ENCODE measurements at places on chromosomes 16 and 17.

DNA sequence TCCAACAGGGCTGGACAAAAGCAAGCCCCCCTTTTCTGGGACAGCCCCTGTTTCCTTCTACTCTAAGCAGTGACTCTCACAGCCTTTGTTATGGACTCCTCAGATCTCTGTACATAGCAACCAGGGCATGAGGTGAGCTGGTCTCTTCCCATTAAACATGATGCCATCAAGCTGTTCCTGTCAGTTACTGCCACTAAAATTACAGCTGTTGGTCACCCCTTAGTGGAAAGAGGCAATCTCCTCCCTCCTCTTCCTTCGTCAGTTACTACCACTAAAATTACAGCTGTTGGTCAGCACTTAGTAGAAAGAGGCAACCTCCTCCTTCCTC lies 95.2 kb upstream of the SMIM36 start:
- no peak for DNase-seq

- no peak for DNase-seq
Observed at GRCh38 chr16:88505405-88506082, 52.5 kb downstream of the ZFPM1 start.

DNA sequence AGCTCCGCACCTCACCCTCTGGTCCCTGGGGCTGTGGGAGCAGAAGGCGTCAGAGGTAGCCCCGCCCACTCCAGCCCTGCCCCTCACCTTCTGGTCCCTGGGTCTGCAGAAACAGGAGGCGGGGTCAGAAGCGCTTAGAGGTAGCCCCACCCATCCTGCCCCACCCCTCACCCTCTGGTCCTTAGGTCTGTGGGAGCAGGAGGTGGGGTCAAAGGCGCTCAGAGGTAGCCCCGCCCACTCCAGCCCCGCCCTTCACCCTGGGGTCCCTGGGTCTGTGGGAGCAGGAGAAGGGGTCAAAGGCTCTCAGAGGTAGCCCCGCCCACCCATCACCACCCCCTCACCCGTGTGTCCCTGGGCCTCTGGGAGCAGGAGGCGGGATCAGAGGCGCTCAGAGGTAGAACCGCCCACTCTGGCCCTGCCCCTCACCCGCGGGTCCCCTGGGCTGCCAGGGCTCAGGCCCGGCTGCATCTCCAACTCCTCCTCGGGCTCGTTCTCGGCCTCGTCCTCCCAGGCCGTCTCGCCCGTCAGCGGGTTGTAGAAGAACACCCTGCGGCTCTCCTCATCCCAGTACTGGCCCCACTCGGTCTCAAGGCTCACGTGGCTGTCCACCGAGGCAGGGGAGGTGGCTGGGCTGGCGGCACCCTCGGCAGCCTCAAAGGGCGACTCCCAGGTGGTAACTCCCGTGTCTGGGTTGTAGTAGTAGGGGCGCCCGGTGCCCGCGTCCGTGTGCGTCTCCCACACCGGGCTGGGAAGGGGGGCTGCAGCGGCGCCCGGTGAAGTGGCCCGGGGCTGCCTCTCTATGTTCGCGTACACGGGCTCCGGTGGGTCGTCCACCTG lies 27.2 kb downstream of the ARHGAP27 start:
- DNase-seq = no peak

DNA sequence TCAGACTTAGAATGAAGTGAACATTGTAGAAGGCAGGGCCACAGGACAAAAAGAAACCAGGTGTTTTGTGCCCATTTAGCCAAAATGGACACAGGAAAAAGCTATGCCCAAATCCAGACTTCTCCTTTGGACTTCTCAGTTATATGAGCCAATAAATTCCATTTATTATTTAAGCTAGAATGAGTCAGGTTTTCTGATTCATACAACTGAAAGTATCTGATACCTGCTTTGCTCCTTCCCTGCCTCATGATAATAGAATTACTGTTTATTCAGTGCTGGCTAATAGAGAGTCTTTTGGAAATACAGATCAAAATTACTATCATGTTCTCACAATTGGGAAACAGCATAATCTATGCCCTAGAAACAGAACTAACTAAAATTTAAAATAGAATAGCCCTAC lies 8.7 kb upstream of the CPD start:
- no peak for DNase-seq

- DNase-seq = no peak
Observed at GRCh38 chr16:1199347-1200013, 25.6 kb downstream of the TPSG1 start.

GRCh38 chr17:35214631-35215273 lies 20.6 kb upstream of the SLC35G3 start:
- DNase-seq = no peak

- DNase-seq = no peak
Observed at GRCh38 chr16:79528338-79528737, 72.2 kb downstream of the MAF start.

DNA sequence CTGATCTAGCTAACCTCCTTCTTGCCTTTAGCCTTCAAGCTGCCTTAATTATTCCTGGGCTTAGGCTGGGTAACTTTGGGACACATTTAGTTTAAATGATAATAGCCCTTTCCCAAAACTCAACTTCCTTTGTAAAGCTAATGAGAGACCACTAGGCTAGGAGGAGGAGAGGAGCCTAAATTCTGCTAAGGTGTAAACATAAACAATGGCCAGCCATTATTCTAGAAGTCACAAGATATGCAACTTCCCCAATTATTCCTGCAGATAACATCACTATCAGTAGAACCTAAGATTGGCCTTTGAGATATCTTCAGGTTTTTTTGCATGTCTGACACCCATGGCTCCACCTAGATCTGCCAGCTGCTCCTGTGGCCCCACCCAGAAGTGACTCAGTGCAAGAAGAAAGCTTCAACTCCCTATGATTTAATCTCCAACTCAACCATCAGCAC lies 131.2 kb upstream of the FAM20A start:
- DNase-seq = no peak

- no peak for DNase-seq
Observed at GRCh38 chr17:83104577-83105505, 25.4 kb downstream of the METRNL start.

GRCh38 chr17:36920032-36921005 lies 17.0 kb upstream of the LHX1 start:
- DNase-seq = no peak

GRCh38 chr16:75503801-75504200 lies 8.6 kb upstream of the CHST6 start:
- no peak for DNase-seq

GRCh38 chr16:23876256-23876896 lies 40.6 kb downstream of the PRKCB start:
- no peak for DNase-seq

DNA sequence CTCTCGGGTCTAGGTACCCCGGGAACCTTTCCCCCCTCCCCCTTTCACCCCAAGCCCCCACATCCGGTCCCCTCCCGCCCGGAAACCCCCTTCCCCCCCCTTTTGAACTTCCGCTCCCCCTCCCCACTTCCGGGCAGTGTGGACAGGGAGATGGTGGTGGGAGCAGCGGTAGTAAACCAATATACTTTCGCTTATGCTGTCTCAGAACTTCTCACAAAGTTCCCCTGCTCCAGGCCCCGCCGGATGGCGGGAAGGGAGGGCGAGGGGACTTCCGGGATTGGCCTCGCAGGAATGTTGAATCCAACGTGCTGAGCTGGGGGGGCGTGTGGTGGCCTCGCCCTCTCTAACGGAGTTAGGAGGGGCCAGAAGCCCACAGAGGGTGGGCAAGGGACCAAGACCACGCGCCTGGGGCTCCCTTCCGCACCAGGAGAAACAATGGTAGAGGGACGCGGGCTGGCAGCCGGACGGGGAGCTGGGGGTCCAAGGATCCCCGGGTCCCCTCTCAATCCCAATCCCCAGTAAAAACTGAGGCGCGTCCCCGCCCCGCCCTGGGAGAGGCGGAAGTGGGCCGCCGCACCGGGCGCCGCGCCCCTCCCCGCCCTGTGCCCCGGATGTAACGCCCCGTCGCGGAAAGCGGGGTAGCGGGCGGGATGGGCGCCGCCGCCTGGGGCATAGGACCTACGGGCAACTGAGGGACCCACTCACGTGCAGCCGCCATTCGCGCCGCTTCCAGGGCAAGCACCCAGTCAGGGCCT lies 742 bp downstream of the PFN1 start:
- no peak for DNase-seq

GRCh38 chr17:16361874-16362273 lies 8.6 kb upstream of the CENPV start:
- no peak for DNase-seq

DNA sequence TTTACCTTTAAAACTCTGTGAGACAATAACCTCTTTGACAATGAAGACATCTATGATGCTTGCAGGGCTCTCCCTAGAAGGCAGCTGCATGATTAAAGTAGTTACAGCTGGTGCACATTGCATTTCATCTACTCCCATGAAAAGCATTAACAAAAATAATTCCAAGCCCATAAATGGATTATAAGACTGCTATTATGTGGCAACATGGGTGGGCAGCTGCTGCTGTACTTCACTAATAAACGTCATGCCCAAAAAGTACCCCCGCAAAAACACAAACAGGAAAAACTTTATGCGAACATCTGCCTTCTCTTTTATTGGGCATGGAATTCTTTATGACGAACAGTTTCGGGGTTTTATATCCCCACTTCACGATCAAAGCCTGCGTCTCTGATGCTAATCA lies 224.9 kb downstream of the CA10 start:
- no peak for DNase-seq

DNA sequence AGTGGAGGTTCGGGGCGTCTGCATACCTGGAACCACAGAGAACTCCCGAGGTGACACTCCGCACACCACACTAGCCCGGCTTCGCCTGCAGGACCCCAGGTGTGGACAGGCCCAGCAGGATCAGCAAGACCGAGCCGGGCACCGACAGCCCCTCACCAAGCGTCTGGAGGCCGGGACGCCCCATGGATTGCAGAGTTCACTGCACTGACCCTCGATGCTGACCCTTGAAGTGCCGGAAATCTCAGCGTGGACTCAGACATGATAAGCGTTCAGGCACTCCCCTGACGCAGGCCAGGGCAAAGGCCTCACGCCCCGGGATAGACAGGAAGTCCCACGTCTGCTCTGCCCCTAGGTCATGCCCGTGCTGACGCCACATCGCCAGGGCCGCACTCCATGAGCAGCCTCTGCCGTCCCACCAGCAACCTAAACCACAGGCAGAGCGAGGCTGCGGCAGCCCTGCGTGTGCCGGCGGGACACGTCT lies 26.0 kb downstream of the ACSF3 start:
- DNase-seq = peak; percentile 39

DNA sequence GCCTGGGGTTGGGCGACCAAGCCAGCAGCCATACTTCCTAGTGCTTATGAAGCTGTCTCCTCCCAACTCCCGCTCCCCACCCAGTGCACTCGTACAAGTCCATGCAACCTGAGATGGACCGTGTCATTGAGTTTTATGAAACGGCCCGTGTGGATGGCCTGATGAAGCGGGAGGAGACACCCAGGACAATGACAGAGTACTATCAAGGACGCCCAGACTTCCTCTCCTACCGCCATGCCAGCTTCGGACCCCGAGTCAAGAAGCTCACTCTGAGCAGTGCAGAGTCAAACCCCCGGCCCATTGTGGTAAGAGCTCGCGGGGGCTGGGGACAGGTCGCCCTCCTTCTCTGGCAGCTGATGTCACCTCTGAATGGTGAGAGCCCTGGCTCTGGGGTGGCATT lies 11.0 kb upstream of the KATNB1 start:
- DNase-seq = no peak

- no peak for DNase-seq
Observed at GRCh38 chr16:50878536-50878935, 136.7 kb downstream of the CYLD start.

GRCh38 chr17:44396946-44397345 lies 7.5 kb upstream of the ITGA2B start:
- DNase-seq = peak; percentile 31

- DNase-seq = peak; percentile 22
Observed at GRCh38 chr17:7549401-7550055, 670 bp downstream of the TNFSF12 start.

DNA sequence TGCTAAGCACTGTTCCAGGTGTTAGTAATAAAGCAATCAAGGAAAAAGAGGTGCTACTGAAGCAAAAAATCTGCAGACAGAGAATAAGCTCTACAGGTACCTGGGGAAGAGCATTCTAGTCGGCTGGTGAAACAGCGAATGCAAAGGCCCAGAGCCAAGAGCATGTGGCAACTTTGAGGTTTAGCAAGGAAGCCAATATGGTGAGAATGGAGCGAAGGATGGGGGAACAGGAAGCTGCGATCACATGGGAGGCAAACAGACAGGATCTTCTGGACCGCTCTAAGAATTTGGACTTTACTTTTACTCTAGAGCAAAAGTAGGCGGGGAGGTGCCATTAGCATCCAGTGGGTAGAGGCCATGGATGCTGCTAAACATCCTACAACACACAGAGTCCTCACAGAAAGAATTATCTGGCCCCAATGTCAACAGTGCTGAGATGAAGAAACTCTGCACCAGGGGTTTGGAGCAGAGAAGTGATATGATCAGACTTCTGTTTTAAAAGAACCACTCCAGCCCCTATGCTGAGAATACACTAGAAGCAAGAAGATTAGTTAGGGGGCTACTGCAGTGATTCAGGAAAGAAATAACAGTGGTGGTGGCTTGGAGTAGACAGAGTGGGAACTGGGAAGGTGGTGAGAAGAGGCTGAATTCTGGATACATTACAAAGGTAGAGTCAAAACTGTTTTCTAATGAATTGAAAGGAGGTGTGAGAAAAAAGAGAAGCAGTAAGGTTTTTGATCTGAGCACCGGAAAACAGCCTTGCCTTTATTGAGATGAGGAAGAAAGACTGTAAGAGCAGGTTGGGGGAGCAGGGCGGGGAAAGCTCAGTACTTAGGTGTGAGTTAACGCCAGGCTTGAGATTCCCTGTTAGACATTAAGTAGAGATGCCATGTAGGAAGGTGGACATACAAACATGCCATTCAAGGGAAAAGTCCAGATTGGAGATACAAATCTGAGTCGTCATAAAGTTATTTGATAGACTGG lies 11.0 kb downstream of the EFTUD2 start:
- no peak for DNase-seq

- DNase-seq = peak; percentile 73
Observed at GRCh38 chr17:50361561-50362480, 11.2 kb downstream of the MRPL27 start.

DNA sequence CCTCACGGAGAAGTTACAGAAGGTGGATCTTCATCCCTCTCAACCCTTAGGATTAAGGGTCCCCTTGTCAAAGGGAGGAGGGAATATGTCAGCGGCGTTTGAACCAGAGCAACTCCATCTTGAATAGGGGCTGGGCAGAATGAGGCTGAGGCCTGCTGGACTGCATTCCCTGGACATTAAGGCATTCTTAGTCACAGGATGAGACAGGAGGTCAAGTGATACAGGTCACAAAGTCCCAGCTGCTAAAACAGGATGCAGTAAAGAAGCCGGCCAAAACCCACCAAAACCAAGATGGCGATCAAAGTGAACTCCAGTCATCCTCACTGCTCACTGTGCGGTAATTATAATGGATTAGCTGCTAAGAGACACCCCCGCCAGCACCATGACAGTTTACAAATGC lies 36.7 kb downstream of the RBFOX3 start:
- no peak for DNase-seq

GRCh38 chr16:47977802-47978201 lies 178.0 kb downstream of the ABCC12 start:
- DNase-seq = no peak

GRCh38 chr17:77264617-77265230 lies 124.0 kb downstream of the SEC14L1 start:
- DNase-seq = no peak

DNA sequence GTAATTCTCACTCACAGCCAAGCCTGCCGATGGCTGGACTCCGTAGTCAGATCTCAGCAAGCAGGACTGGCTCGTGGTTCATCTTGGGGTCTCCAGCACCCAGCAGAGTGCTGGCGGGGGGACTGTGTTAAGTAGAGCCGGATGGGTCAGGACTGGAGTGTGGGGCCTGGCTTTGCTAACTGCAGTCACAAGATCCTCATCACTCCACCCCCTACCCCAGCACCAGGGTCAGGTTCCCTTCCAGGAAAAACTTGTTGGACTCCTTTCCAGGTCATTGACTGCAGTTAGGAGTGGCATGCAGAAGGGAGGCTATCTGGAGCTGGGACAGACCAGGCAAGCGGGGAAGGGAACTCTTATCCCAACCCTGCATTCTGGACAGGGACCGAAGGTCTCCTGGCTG lies 6.0 kb downstream of the CIITA start:
- no peak for DNase-seq
